T47D (cell line): ENCODE measurements at places on chromosomes 5 and 9.

GRCh38 chr5:32450952-32451351 is 6.4 kb upstream of the ZFR start:
- DNase-seq = no peak

GRCh38 chr5:138370537-138370936 is 18.1 kb downstream of the KDM3B start:
- no peak for DNase-seq

DNA sequence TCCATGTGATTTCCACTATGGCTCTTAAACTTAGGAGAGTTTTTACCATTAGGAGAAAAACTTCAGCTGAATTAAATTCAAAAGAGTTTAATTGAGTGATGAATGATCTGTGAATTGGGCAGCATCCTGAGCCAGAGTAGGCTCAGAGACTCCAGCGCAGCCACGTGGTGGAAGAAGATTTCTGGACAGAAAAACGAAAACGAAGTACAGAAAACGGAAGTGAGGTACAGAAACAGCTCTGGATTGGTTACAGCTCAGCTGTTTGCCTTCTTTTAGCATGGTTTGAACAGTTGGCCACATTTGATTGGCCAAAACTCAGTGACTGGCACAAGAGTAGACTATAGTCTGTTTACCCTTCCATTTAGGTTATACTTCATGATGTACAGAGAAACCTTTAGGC is 69.2 kb upstream of the PLPP1 start:
- no peak for DNase-seq

- DNase-seq = no peak
Observed at GRCh38 chr5:20514145-20514544, 526.1 kb upstream of the CDH18 start.

GRCh38 chr5:181221792-181222629 is 1.1 kb upstream of the TRIM41 start:
- DNase-seq = no peak

DNA sequence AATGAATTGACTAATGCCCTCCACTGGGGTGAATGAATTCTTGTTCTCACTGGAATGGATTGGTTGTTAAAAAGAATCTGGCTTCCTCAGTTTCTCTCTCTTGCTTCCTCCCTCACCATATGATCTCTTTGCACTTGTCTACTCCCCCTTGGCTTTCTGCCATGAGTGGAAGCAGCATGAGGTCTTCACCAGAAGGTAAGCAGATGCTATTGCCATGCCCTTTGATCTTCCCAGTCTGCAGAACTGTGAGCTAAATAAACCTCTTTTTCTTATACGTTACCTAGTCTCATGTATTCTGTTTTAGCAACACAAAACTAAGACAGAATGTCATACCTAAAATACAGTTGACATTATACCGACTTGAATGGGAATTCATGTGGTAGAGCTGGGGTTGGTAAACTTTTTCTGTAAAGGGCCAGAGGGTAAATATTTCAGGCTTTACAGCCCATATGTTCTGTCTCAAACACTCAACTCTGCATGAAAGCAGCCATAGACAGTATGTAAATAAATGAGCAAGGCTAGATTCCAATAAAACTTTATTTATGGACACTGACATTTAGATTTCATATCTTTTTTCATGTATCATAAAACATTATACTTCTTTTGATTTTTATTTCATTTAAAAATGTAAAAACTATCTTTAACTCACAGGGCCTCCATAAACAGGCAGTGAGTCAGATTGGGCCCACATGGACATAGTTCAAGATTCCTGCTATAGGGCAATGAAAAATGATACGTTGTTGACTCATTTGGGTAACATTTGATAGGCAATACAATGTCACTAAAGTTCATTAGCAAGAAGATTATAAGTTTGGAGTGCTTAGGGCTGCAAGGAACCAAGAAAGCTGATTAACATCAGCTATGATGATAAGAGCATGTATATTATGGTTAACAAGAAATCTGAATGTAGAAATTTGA is 79.4 kb upstream of the TLE4 start:
- no peak for DNase-seq

GRCh38 chr9:72315510-72316311 is 49.3 kb downstream of the ZFAND5 start:
- no peak for DNase-seq

DNA sequence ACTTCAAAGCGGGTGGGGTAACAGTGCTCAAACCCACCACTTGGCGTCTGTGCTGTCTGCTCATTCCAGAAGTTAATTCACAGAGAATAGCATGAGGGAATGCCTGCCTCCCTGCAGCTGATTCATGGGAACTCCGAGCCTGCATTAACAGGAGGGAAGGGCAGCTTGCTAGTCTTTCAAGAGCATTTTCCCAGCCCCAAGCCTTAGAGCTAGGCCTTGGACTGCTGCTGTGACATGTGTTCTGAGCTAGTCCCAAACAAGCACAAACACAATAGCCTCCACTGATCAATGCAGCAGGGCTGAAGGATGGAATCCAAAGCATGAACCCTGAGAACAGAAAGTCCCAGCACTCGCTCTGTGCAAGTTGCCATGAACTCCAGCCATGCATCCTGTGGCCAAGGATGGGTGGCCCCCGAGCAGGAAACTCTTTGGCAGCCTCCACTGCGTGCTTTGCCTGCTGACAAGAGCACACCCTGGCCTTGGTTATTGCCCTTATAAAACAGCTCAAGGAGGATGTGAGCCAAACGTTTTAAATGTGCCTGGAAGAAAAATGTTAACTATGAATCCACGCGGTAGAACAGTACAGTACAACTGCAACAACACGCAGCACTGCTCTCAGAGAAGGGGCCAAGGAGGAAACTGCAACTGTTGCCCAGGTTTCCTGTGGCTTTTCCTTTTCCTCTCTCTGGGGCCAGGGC is 653.1 kb upstream of the KLF4 start:
- no peak for DNase-seq

DNA sequence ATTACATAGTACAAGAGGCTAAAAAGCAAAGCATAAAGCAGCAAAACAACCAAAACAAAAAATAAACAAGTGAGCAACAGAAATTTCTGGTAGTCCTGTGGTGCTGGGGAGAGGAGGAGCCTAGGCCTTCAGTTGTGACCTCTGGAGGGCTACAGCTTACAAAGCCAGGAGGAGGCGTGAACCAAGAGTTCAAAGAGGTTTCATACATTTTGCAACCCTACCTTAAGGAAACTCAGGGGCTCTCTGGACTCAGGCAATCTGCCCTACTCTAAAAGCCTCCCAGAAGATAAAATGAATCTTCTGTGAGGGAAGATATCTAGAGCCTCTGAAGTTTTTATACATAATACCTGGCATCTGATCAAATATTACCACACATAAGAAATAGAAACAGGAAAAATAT is 187.4 kb downstream of the AGTPBP1 start:
- DNase-seq = no peak

GRCh38 chr5:15472116-15472515 is 27.9 kb upstream of the FBXL7 start:
- no peak for DNase-seq

DNA sequence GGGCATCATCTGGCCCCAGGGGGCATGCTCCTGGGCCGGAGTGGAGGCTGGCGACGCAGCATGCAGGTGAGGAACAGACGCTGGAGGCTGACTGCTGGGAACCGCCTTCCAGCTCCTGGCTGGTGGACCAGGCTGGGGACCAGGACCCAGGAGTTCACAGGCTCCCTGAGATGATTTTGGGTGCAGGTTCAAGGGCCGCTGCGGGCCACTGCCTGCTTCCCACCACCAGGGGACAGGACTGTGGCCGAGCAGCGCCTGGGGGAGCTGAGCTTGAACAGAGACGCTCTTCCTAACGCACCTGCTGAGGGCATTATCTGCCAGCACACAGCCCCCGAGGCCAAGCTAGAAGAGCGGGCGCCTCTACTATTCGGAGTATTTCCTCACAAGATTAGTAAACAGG is 132.1 kb upstream of the RAPGEF1 start:
- no peak for DNase-seq

DNA sequence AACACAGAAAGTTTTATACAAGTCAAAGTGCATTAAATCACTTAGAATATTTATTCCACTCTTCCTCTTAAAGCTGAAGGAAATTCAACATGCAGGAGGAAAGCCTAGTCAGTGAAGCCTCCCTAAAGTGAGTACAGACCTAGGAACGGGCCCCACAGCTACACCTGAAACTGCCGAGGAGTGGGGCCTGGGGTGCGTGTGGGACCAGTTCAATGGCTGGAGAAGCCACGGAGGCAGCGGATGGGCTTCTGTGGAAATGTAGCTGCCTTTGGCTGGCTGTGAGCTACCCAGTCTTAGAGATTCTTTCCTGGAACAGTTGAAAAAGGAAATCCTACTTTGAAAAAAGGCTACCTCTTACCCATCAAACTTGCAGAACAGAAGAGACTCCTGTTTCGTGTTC is 16.6 kb downstream of the ARPC5L start:
- DNase-seq = no peak
